ENCODE measurements at places on chromosomes 13 and 19.

DNA sequence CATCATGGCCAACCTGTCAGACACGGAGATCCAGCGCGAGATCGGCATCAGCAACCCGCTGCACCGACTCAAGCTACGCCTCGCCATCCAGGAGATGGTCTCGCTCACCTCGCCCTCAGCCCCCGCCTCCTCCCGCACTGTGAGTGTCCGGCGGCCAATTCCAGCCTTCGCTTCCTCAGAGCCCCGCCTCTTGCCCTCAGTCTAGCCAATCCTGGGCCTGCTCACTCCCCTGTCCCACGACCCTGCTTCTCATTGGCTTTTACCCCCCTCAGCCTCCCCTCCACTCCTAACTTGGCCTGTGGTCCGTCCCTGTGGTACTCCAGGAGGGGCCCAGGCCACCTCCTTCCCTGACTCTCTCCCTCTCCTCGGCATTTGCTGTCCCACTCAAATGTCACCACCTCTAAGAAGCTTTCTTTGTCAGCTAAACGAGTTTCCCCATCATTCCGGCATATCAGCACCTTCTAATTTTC lies 12.3 kb downstream of the HRC start:
- peak; percentile 96 for DNase-seq

DNA sequence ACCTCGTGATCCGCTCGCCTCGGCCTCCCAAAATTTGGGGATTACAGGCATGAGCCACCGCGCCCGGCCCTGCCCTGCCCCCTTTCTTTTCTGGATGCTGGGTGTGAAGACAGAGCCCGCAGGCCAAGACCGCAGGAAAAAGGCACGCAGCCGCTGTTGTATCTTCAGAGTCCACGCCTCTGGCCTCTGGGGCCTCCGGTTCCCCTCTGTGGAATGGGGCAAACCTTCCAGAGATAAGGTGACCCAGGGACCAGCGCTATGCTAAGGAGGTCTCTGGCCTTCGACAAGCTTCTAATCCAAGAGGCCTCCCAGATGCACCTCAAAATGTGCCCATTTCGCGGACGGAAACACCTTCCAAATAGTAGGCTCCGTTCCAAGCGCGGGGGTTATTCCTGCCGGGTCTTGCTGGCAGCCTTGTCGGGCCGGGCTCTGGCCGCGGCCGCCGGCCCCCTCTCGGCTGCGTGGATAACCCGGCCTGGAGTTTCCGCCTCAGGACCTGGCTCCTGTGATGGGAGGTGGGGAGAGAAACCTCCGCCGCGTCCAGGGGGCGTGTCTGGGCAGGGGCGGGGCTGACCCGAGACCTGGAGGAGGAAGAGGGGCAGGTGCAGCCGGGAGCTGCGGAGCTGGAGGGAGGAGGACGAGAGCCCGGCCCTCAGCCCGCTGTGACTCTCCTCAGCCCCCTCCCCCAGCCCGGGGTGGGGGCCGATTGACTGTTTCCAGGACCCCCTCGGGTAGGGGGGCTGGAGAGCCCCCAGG lies 13.1 kb downstream of the TJP3 start:
- DNase-seq, result peak; percentile 87

- peak; percentile 74 for DNase-seq
Measured at GRCh38 chr13:84192125-84192524, 309.9 kb upstream of the SLITRK1 start.

GRCh38 chr19:1261538-1261797 lies 7.7 kb upstream of the CIRBP start:
- peak; percentile 63 for DNase-seq

GRCh38 chr19:41225238-41226052 lies 6.4 kb downstream of the AXL start:
- peak; percentile 99 for DNase-seq

DNA sequence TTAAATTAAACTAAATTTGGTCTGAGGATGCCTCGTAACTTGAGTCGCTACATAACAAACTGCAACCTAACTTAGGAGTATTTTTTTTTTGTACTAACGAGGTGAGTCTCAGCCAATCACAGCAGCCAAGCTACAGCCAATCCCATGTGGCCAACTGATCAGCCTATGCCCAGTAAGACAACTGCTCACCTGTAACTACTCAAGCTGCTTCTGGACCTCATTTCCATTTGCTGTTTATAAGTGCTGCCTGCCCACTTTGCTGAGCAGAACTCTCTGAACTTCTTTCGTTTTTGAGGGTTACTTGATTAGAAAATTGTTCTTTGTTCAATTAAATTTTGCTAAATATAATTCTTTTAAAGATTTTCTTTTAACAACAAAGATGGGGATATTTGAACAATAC lies 3.8 kb downstream of the CPB2 start:
- DNase-seq, result no peak

DNA sequence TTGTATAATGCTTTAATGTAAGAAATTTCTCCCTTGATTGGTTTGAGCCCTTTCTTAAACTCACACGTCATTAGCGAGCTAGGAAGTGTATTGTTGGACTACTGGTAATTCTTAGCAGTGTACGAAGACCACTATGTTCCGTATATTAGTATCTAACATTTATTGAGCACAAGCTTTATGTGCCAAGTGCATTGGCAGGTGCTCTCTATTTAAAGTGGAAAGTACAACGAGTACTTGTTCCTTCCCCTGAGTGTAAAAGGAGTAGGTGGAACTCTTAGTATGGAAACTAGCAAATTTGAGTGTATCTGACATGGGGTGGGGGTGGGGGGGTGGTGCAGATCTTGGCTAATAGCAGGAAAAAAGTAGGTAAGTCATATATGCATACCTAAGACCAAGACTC lies 594.7 kb downstream of the FGF9 start:
- no peak for DNase-seq

GRCh38 chr19:2547033-2547680 lies 71.2 kb downstream of the GADD45B start:
- DNase-seq, result no peak

DNA sequence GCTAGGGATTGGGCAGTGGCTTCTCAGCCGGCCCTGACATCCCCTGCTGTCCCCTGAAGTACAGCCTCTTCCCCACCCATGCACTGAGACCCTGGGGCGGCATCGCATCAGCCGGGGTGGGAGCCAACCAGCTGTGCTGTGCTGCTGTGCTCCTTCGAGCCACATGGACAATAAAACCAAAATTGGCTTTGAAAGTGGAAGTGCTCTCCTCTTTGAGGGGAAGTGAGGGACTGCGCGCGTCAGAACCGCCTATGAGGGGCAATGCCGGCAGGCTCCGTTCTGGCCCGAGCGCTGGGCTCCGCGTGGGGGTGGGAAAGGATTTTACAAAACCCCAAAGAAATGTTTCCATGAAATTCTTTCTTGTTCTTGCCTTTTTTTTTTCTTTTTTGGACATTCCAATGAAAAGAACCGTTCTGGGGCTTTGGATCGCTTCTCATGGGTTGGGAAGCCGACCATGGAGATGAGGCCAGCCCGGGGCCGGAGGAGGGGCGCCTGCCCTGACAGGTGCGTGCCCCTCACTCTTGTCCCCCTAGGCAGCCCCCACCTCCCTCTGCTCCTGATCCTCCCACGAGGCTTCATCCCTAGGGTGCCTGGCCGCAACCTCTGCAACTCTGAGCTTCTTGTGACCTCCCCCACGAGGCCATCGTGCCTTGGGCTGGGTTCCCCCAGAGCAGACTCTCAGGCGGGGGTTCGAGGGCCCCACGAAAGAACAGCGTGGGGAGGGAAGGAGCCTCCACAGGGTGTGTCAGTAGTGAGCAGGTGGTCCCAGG lies 22.6 kb downstream of the KLHL26 start:
- peak; percentile 38 for DNase-seq

GRCh38 chr19:4814625-4815425 lies 16.7 kb downstream of the TICAM1 start:
- peak; percentile 76 for DNase-seq

GRCh38 chr13:20714563-20715329 lies 11.2 kb downstream of the IL17D start:
- peak; percentile 88 for DNase-seq

GRCh38 chr19:1211494-1212234 lies 6.1 kb downstream of the STK11 start:
- no peak for DNase-seq

DNA sequence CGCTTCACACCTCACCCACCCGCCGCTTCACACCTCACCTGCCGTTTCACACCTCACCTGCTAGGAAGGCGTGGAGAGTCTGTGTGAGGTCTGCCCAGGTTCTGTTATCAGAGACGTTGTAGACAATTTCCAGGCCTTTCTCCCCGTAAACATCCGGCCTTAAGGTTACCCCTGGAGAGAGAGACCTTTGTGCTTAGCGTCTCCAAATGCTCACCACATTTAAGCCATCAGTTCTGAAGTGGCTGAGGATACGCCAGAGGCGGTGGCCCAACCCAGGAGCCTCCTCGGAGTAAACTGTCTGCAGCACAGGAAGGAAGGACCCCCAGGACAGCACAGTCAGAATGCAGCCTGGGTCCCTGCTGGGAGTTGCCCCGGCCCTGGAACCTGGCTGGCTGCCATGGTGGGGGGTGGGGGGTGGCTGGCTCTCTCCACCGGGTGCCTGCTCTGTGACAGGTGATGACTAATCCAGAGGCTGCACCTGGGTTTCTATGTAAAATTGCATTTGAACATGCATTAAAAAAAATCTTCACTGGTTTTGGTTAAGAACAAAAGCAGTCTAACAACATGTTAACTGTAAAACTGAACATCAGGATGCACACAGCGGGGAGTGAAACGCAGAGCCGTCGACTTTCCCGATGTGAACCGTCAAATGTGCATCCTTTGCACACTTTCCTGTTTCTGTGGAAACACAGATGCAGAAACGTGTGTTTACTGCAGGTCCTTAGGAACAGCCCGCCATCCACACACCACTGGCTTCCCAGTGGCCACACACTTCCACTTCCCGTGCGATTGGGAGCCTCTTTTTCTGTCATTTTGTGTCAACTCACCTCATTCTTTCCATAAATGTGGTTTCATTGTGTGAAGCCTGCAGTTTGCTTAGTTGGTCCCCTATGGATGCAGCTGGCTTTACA lies 4.5 kb downstream of the ATP4B start:
- DNase-seq, result no peak

- DNase-seq, result no peak
Measured at GRCh38 chr19:32130332-32130731, 215.1 kb upstream of the ZNF507 start.

GRCh38 chr19:14337510-14337909 lies 43.7 kb upstream of the ADGRE5 start:
- peak; percentile 46 for DNase-seq

DNA sequence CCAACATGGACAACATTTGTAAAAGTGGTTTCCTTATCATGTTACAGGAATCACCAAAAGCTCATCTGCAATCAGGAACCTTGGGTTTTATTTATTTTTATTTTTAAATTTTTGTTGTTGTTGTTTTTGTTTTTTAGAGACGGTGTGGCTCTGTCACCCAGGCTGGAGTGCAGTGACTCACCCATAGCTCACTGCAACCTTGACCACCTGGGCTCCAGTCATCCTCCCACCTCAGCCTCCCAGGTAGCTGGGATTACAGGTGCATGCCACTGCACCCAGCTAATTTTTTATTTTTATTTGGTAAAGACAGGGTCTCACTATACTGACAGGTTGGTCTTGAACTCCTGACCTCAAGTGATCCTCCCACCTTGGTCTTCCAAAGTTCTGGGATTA lies 13.6 kb upstream of the SERP2 start:
- DNase-seq, result no peak

GRCh38 chr19:28494461-28494860 lies 718.5 kb downstream of the UQCRFS1 start:
- DNase-seq, result no peak

DNA sequence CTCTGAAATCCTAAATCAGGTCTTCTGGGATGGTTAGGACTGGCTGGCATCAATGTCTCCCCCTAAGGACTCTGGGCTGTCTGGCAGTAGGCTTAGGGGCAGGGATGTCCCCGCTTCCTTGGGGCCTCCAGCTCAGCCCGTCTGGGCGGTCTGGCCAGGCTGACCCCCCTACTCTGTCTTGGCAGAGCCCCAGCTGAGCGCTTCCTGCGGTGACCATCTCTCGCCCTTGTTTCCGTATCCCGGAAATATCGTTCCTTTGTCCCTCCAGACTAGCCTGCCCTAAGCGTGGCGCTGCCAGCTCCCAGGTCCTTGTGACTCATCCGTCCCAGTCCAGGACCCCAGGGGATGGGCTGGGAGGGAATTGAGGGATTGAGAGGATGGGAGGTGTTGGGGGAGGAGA lies 11.3 kb downstream of the GTPBP3 start:
- DNase-seq, result peak; percentile 55
